ENCODE measurements at places on chromosomes 5 and 9.
A peak's percentile ranks its signal among the peaks of the same experiment; 100 is the strongest.

DNA sequence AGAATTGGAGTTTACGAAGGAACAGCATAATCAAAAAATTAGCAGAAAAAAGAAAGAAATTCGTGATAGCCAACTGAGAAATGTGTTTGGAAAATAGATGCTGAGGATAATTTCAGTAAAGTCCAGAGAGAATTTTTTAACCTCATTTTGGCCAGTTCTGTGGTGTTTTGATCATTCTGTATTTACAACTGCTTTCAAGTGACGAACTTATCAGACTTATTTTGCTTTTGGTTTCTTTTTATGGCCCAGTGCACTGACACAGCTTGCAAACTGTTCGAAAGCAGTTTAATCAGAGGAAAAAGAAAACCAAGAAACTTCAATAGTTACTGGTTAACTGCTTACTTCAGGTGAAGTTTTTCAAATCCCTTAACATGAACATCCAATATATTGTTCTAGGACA is 1.9 kb downstream of the SDHA start:
- DNase-seq, result no peak

DNA sequence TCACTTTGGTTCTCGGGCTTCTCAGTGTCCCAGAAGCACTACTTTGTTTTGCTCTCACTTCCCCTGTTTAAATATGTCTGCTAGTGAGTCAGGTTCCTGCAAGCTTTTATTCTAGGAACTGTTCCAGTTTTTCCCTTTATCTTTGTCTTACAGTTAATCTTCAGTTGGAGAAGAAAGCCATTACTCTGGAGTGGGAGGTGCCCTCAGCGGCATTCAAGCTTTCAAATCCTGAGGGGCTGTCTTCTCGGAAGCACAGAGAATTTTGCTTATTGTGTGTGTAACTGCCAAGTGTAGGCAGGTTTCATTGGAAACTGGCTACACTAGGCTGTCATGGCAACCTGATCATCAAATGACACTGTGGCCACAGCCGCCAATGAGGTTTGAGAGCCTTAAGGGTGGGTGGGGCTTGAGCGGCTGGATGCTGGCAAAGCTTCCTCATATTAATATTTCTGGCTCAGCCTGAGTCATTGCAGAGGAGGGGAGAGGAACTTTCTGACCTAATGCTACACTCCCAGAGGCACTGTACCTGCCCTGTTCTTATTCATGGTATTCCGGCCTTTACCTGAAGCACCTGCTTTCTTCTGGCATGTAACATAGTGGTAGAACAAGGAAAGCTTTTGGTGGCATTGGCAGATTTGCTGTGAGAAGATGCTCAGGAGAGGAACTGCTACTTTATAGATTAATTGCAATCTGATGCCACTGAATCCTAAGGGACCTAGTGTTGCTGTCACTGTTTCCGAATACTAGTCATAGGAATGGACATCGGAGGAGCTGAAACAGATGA is 26.3 kb downstream of the SLC25A25 start:
- DNase-seq, result peak; percentile 92

- no peak for DNase-seq
Measured at GRCh38 chr5:115579747-115580173, 22.5 kb downstream of the TICAM2 start.

- no peak for DNase-seq
Measured at GRCh38 chr9:126690431-126691051, 76.8 kb downstream of the LMX1B start.

- DNase-seq, result peak; percentile 94
Measured at GRCh38 chr5:68285851-68286611, 70.5 kb downstream of the PIK3R1 start.

DNA sequence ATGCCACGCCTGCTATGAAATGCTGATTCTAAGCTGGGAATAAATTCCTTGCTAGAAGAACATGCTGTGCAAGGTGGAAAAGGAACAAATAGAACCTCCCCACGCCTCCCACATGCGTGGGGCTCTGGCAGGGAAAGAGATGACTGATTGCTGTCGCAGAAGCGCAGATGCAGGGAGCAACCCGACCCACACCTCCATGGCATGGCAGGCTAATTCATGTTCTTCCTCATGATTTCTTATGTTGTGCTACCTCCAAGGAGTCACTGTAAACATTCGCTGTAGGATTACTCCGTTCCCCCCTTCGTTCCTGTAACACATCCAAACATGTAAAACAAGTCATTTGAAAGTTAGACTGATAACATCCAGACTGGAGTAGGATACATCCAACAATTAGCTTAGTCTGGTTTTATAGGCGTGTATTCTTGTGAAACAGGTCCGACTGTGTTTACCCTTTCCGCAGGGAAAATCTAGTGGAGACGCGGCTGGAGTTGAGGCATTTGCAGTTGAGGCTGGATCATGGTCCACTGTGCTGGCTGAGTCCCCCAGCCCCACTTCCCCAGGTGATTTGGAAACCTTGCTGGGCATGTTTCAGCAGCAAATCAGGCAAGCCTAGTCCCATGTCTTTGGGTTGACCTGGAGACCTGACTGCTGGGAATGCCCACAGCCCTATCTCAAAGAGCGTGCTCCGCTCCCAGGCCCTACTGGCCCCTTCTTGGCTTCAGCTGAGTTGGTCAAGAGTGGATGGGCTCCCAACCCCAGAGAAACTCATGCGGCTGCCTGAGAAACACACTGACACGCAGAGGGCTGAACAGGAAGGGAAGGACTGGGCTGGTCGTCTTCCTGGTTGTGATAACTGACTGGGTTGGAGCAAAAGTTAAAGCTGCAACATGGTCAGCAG is 24.8 kb upstream of the ANKRD33B start:
- no peak for DNase-seq

- DNase-seq, result no peak
Measured at GRCh38 chr5:61251874-61252642, 80.0 kb upstream of the ZSWIM6 start.

GRCh38 chr5:177372910-177373309 is 11.3 kb upstream of the SLC34A1 start:
- DNase-seq, result no peak

DNA sequence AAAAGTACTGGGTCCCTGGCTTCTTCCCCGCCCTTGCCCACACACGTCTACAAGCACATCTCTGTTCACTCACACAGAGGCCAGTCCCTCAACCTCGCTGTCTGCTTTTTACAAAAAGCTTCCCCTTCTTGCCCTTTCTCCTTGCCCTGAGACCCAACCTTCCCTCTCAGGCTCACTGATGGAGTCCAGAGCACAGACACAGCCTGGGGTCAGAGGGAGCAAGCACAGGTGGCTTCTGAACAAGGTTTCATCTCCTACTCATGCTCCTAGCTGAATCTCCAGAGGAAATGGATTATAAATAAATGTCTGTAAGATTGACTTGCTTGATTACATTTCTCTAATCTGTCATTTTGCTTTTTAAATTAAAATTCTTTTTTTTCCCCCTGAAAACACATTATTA is 101.8 kb downstream of the ICE1 start:
- DNase-seq, result no peak

DNA sequence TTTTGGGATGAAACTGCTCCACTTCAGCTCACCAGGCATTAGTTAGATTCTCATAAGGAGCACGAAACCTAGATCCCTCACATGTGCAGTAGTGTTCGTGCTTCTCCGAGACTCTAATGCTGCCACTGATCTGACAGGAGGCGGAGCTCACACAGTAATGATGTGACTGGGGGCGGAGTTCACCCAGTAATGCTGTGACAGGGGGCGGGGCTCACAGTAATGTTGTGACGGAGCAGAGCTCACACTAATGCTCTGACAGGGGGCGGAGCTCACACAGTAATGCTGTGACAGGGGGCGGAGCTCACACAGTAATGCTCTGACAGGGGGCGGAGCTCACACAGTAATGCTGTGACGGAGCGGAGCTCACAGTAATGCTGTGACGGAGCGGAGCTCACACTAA is 27.1 kb upstream of the LRRC14B start:
- DNase-seq, result no peak

DNA sequence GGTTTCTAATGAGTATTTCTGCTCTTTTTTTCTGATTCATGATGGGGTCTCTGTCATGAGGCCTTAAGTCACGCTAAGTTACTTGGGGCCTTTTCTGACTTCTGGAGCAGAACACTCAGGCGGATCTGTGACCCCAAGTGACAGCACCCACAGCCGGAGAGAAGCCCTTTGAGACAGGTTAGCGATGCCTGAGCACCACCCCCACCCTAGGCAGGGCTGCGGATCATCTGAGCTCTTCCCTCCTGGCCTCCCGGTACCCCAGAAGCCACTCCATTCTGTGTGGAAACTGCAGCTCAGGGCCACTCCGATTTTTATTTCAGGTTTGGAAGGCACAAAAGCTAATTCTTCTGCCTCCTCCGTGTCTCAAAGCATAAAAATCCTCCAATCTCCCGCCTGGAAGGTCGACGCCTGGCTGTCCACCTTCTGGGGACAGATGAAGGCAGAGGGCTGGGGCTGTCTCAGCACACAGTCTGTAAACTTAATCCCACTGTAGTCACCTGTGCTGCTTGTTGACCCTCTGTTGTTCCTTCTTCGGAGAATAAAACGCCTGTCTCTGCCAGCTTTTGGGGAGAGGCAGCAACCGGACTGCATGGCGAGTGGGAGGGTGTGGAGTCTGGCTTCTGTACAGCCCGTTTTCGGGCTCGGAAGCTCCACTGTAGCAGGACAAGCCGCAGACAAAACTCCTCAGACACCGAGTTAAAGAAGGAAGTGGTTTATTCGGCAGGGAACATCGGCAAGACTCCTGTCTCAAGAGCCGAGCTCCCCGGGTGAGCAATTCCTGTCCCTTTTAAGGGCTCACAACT is 88.8 kb downstream of the SPRY4 start:
- DNase-seq, result no peak

DNA sequence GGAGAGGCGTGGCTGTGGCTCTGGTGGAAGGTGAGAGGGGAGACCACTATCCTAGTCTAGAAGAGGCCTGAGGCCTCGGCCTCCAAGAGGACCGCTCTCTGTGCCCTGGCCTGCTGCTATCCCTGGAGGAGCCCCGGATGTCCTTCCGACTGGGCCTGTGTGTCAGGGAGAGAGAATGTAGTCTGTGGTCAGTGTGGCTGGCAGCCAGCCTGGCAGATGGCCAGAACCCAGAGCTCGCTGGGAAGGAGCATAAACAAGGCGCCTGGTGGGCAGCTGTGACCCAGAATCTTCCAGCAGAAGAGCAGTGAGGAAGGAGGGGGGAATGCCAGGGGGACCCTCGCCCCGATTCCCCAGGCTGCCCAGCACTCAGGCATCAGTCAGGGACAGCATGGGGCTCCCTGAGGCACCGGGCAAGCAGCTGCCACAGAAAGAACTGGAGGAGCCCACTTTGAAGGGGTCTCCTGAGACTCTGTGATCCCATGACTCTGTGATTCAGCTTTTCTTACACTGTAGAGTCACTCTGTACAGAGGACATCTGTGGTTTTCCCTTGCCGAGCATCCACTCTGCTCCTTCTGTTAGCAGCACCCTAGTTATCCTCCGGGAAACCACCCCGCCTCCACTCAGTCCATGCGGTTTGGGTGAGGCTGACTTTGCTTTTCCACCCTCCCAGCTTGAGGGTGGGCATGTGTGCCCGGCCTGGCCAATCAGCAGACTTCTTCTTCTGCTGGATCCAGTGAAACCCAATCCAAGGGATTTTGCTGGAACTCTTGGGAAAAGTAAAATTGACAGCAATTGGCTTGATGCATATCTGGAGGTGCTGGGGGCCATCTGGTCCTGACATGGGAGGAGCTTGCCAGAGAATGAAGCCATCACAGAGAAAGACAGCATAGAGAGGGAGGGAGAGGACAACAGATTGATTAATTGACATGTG is 46.2 kb upstream of the PWWP2A start:
- peak; percentile 99 for DNase-seq

- no peak for DNase-seq
Measured at GRCh38 chr5:176441921-176442323, 6.3 kb upstream of the FAF2 start.

DNA sequence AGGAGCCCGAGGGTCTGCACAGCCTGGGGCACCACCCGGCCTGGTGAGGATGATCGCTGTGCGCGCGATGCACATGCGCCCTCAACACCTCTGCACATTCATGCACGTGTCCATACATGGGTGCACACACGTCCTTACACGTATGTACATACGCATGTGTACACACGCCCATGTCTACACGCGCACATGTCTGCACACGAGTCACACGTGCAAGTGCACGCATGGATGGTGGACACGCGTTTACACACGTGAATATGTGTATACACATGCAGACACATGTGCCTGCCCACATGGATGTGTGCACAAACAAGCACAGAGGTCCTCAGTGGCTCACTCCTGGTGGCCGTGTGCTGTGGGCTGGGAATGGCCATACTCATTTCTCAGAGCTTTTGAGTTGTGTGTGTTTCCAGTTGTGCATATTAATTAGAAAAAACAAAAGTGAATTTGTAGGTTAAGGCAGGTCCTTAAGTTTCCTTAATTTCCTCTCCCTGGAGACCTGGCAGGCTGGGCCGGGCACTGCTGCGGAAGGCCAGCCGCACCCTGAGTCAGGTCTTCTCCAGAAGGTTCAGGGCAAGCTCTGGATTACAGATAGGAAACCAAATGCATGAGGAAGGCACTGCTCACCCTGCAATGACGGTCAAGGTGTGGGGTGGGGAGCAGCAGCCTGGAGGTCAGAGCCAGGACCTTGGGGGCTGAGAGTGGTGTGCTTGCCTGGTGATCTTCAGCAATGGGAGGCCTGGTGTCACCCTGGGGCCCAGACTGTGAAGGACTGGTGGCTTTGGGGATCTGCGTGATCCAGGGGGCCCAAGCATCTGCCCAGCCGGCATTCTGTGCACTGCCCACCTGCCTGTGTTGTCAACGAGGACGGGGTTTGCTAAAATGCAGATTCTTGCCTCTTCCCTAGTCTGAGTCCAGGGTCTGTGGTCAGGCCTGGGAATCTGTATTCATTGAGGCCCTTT is 1.3 kb upstream of the RNU6ATAC start:
- peak; percentile 35 for DNase-seq

GRCh38 chr5:149129181-149129580 is 12.1 kb upstream of the ABLIM3 start:
- DNase-seq, result no peak

DNA sequence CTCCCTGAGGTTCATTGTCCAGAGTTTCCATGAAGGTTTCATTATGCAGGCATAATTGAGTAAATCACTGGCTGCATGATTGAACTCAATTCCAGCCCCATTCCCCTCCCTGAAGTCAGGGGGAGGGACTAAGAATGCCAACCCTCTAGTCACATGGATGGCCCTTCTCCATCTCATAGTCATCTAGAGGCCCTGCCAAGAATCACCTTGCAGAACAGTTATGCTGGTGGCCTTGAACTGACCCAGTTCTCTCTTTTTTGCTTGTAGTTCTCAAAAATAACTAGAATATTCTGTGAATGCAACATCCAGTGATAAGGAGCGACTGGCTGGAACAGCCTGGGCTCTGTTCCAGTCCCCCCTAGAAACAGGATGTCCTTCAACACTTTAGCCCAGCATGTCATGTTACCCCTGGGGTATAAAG is 31.7 kb downstream of the SLC35A4 start:
- peak; percentile 77 for DNase-seq

DNA sequence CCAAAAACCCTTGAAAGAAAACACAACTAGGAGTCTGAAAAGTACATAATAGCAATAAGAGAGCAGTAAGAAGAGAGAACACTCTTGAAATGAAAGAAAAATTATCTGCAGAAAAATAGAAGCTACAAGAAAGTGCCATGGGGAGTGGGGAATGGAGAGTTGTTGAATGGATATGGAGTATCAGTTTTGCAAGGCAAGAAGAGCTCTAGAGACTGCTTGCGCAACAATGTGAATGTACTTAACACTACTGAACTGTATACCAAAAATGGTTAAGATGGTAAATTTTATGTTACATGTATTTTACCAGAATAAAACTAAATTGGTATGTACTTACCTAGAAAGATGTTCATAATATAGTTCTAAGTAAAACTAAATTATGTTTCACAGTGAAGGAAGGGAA is 54.8 kb upstream of the RASGRF2 start:
- no peak for DNase-seq
